ENCODE measurements at places on chromosomes 6 and 20.
A peak's percentile ranks its signal among the peaks of the same experiment; 100 is the strongest.

- DNase-seq: no peak
Measured at GRCh38 chr20:12928358-12928754, 80.4 kb upstream of the SPTLC3 start.

- no peak for DNase-seq
Measured at GRCh38 chr20:60424267-60424902, 466.2 kb downstream of the CDH26 start.

GRCh38 chr6:12614456-12614855 lies 102.1 kb upstream of the PHACTR1 start:
- DNase-seq: no peak

- no peak for DNase-seq
Measured at GRCh38 chr6:108665495-108666196, 104.9 kb downstream of the FOXO3 start.

GRCh38 chr20:53411129-53411528 lies 182.5 kb downstream of the ZNF217 start:
- no peak for DNase-seq

DNA sequence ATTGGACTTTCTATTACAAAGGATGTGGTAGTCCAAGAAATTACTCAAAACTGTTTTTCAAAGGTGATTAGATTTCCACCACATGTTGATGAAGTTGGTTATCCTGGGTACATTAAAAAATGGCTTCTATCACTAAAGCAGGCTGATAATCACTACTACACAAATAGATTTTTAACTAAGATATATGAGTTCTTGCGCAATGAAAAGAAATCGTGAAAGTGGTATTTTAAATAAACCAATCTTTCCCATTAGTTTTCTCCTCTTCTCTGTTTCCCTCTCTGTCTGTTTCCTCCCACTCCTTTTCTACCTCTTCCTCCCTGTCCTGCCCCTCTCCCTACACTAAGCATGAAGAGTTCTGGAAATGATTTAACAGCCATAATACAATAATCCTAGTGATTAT lies 487.9 kb upstream of the CITED2 start:
- no peak for DNase-seq

DNA sequence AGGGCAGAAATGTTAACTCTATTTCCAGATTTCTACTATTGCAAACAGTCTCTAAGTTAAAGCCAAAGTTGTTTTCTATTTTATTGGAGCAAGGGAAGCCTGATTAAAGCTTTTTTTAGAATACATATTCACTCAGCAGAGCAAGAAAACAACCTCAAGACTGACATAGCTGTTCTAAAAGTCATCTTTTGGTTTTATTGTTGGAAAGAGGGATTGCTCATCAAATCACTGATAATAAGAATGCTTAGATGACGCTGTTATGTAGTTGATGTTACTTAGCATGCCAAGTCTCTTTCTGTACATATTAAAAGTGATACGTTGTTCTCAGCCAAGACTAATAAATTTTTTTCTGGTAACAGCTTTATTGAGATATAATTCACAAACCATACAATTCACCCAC lies 172.6 kb upstream of the LAMA2 start:
- no peak for DNase-seq

- peak; percentile 18 for DNase-seq
Measured at GRCh38 chr20:33373735-33374605, 27.3 kb downstream of the CDK5RAP1 start.

DNA sequence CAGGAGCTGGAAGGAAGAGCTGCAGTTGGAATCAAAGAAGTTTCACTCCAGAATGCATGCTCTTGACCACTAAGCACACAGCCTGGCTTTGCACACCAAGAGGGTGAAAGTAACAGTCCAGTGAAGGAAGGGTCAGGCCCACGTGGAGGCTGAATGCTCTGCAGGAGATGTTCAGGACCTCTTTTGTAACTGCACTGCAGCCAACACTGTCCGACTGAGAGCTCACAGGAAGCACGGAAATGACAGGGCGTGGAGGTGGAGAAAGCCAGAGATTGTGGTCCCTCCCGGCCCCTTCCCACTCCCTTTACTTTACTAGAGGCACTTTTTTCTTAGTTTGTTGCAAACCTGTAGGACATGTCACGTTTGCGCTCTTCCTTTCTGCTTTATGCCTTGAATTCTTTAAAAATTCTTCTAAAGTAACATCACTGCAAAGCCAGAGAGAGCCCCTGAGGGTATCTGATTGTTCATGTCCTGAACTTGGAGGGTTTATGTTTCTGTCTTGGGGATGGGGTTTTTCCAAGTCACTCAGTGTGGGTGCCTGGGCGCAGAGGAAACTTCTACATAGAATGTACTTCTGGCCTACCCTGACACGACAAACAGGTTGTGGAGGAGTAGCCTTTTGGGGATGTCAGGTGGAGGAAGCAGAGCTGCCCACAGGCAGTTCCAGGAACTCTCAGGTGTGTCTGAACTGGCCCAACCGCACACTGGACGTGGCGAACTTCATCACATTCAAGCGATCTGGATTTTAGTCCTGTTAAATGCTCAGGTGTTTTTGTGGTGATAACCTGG lies 40.9 kb downstream of the JAG1 start:
- no peak for DNase-seq

DNA sequence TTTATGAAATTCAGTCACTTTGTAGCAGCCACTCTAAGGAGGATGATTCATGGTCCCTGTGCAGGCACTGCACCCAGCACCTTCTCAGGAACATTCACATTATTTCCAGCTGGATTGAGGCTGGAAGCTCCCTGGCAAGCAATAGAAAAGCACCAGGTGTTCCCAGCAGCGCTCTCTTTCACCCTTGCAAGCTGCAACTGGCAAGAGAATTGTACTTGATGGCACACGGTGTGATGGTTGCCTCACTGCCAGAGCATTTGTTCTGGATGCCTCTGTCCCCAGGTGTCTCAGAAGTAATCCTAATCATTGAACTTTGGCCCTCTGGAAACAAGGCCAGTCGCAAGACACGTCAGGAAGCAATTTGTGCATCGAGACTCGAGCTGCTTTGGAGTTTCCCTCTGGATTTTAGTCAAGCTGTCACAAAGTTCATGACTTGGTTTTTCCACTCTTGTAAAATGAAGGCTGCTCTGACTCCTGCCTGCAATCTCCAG lies 24.9 kb upstream of the PHACTR2 start:
- no peak for DNase-seq

DNA sequence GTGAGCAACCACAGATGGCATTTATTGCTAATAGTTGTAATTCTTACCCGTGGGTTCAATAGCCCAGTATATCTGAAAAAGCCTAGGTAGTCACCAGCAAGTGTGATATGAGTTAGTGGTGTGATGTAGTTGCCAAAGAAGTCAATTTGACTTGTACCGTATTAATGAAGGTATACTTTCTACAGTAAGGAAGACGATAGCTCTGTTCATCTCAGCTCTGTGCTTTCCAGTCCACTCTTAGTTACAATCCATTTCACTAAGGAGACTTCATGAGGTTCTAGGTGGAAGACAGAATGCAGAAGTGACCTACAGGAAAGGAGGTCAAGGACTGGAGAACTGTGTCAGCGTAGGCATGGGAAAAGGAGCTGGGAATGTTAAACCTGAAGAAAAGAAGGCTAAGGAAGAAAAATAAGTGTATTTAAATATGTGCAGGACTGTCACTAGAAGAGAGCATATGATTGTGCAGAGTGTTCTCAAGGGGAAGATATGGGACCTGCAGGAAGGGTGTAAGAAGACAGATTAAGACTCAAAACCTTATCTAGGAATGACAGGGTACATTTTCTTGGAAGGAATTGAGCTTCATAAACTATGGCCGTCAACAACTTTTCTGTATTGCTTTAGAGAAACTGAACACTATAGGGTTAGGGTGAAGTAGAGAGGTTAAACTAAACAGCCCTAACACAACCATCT lies 116.9 kb upstream of the SCGN start:
- no peak for DNase-seq

DNA sequence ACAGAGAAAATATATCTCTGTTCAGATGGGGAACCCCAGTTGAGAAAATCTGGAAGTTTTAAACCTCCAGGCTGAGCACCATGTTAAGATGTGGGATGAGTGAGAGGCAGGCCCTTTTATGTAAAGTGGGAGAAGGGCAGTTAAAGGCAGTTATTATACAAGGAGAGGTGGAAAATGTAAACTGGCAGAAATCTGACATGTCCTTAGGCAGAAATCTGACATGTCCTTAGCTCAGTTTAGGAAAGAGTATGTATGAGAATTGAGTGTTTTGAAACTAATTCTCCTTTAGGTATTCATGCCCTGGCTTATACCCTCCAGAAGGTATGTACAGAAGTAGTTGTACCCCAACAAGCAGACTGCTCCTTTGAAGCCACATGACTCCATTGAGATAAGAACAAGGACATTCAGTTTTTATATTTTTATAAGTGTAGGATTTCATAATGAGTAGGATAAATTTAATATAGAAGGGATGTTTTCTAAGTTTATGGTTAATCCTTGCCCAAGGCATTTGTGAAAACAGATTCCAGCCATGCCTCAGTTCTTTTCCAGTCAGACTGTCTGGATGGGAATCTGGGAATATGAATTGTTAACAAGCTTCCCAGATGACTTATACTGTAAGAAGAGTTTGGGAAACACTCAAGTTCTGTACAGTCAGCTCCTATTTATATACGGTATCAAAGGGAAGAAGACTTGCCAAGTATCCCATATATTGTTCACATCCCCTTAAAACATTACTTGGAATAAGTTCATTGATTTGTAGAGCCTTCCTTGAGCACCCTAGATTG lies 87.7 kb downstream of the SCAND1 start:
- DNase-seq: no peak

DNA sequence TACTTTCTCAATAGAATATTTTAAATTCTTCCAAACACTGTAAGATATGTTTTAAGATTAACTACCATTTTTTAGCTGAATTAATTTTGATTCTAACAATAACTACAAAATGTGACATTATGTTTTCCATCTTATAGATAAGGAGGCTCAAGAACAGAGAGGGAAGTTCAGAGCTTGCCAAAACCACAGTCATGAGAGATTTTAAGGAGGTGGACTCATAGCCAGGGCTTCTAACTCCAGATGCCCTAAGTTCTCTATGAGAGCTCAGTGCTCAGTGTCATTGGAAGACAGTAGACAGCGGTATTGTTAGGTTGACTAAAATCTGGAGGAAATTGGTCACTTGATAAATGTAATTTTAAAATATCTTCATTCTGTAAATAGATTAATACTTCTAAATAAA lies 144.2 kb downstream of the PACRG start:
- DNase-seq: no peak

- DNase-seq: no peak
Measured at GRCh38 chr6:11951868-11952267, 60.2 kb upstream of the HIVEP1 start.

DNA sequence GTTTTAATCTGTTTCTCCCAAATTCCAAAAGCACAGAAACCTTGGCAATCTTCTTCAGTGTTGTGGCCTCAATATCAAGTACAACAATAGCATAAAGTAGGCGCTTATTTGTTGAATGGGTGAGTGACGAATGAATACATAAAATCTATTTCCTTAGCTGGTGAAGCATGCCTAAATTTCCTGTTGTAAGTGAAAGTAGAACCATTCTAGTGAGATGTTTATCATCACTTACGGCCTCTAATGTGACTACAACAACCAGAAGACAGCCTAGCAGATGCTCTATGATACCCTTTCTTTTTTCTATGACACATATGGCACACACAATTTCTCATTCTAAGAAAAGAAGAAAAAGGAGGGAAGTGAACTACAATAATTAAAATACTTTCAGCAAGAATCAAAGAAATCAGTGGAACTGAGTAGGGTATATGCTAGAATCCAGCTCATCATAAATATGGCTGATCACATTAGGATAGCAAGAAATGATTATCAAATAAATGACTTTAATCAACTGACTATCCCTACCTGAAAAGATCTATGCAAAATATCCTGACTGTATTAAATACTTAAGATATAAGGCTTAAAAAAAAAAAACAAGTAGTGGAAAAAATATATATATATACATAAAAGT lies 67.4 kb downstream of the BTBD9 start:
- DNase-seq: no peak

DNA sequence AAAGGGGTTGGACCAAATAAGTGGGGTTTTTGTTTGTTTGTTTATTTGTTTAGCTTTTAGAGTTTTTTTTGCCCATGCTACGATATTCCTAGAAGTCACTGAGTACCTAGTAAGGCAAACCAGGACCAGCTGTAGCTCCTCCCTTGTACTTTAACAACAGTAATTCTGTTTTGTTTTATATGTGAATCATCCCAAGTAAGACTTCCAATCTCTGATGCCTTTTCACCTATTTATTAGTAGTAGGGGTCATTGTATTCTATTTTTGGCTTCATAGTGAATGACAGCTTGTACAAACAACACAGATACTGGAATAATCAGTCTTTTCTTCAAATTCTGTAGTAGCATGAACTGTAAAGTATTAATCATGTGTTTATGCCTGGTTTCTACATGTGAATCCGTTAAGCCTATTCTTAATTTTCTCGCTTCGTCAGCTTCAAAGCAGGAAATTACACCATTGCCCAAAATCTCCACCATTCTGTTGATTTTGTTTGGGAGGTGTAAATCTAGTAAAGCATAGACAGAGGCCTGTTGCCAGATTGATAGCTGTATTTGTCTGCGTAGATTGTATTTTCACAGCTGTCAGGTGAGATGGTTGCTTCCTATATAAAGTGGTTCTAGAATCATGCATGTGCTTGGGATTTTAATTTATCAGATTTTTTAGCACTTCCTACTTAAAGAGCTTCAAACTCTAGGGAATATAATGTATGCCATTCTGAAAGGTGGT lies 151.5 kb upstream of the FLRT3 start:
- no peak for DNase-seq

GRCh38 chr6:156752666-156753301 lies 24.4 kb upstream of the ARID1B start:
- peak; percentile 47 for DNase-seq

- DNase-seq: no peak
Measured at GRCh38 chr6:53837865-53838769, 43.3 kb downstream of the LRRC1 start.

DNA sequence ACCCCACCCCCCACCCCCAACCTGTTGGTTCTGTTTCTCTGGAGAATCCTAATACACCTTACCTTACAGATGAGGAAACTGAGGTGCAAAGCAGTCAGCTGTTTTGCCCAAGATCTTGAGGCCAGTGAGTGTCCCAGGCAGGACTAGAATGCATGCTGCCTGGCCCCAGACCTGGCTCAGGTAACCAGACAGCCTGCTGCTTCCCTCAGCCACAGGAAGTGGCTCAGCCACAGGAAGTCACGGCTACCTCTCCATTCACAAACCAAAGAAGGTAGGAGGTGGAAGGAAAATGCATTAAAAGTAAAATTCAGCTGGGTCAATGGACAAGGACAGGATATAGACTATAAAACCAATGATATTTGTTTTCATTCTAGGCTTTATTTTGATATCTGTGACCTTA lies 517.6 kb downstream of the CD83 start:
- DNase-seq: no peak

GRCh38 chr6:9527679-9528286 lies 887.1 kb downstream of the TFAP2A start:
- DNase-seq: no peak

- no peak for DNase-seq
Measured at GRCh38 chr6:17904491-17905120, 82.8 kb downstream of the KIF13A start.

- no peak for DNase-seq
Measured at GRCh38 chr6:149755300-149756260, 6.0 kb downstream of the PCMT1 start.

- no peak for DNase-seq
Measured at GRCh38 chr20:25071734-25072133, 10.2 kb downstream of the VSX1 start.

- DNase-seq: peak; percentile 0
Measured at GRCh38 chr6:41228616-41229015, 467 bp downstream of the TREML4 start.

- DNase-seq: no peak
Measured at GRCh38 chr20:44993343-44993742, 27.0 kb downstream of the STK4 start.

- DNase-seq: no peak
Measured at GRCh38 chr6:114040871-114041270, 69.9 kb upstream of the HDAC2 start.

Data from SW480 (cell line).